Right lung (tissue), 10 donors: ENCODE measurements at places on chromosomes 2 and 18.

DNA sequence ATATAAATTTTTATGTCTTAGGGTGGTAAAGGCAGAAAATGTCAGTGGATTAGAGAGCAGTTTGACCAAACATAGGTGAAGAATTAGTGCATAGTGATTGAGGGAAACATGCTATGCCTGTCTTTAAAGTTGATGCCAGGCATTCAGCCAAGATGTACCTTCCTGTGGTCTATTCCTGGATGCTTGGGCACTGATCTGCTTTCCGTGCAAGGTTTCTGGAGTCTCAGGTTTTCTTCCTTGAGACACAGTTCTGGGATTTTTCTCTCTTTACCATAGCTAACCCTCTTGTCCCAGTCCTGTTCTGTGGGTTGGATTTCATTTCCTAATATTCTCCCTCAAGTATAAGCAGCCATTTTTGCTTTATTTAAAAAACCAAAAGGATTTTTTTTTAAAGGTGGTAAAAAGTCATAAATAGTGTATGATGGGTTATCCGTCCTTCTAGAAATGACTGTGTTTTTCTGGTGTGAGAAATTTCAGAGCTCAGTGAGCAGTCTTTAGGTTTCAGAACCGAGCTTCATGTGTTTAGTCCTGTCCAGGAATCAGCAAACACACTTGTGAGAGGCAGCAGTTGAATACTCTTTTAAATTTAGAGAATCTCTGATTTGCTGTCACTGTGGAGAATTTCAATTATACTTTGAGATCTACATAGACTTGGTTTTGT, 43.0 kb upstream of the CYBRD1 start:
- DNase-seq, result no peak

- DNase-seq, result no peak
Measured at GRCh38 chr2:224807153-224807964, 91.2 kb upstream of the CCDC195 start.

DNA sequence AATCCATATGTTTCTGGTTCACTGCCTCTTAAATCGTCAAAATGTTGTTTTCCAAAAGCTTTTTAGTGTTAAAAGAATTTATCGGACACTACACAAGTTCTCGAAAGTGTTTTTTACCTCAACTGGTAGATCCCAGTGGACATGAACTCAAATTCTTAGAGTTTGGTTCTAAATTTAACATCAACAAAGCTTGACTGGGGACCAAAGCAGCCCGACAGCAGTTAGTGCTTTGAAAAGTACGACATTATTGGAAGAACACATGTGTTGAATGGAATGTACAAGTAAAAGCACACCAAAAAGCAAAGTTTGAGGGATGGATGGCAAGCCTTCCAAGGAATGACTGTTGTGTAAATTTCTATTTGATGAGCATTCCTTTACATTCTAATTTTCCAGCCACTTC, 803.9 kb upstream of the POU3F3 start:
- DNase-seq, result no peak

DNA sequence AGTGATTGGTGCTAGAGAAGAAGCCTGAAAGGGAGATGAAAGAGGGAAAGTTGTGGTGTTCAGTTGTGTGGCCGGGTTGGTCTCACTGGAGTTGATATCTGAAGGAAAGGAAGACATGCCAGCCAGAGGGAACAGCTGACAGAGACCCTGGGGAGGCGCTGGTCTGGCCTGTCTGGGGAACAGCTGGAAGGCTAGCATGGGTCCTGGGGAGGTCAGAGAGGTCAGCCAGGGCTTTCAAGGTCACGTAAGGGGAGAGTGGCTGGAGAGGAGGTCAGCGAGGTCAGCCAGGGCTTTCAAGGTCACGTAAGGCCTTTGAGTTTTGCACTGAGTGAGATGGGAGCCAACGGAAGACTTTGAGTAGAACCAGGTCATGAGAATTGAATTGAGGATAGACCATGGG, 11.0 kb downstream of the DYSF start:
- DNase-seq, result no peak

DNA sequence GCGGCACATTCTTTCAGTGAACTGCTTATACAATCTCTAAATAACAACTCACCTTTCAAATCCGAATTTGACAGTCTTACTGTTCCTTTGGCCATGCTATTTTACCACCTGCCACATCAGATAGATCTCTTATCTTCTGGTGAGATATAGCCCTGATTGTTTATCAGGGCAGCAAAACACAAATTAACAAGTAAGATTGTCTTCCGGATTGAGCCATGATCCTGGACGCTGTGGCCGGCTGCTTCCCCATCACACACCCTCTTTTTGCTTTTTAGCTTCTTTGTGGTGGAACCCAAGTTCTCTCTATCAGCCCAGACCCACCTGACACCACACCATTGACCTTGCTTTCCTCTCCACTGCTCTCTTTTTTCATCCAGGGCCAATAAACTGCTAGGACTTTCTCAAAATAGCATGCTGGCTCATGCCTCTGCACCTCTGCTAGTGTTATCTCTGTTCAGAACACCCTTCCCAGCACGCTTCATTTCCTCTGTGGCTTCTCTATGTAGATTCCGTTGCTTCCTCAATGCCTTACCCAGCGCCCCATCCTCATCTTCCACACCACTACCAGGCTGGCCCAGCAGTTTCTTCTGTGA, 111.8 kb upstream of the CNTNAP5 start:
- no peak for DNase-seq

- DNase-seq, result no peak
Measured at GRCh38 chr18:57004366-57005121, 142.3 kb upstream of the BOD1L2 start.

DNA sequence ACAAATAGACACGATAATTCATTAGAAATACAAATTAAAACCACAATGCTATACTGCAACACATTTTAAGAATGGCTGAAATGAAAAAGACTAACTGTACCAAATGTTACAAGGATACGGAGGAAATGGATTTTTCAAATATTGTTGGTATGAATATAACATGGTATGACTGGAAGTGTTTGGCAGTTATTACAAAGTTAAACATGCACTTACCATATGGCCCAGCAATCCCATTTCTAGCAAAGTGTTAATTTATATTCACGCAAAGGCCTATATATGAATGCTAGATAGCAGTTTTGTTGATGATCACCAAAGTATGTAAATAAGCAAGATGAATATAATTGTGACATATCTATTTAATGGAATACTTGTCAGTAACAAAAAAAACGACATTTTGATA, 497.8 kb upstream of the FSIP2 start:
- DNase-seq, result no peak

- DNase-seq, result no peak
Measured at GRCh38 chr2:118686346-118686745, 161.1 kb downstream of the EN1 start.

DNA sequence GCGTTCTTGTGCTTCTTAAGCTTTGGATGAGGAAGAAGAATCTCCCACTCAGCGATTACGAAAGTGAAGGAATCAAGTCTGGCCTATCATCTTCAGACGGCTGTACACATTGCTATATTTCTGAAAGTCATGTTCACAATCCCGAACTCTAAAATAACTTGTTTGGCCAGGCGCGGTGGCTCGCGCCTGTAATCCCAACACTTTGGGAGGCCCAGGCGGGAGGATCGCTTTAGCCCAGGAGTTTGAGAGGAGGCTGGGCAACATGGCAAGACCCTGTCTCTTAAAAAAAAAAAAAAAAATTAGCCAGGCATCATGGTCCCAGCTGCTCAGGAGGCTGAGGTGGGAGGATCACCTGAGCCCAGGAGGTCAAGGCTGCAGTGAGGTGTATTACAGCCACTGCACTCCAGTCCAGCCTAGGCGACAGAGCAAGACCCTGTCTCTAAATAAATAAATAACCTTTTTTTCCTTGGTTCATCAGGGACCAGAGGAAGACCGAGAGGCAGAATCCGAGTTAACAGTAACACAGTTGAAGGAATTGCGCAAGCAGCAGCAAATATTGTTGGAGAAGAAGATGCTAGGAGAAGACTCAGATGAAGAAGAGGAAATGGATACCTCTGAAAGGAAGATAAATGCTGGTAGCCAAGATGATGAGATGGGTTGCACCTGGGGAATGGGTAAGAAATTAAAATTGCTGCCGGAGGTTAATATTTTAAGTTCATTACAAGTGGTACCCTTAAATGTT, 1.1 kb downstream of the SLC4A1AP start:
- no peak for DNase-seq

DNA sequence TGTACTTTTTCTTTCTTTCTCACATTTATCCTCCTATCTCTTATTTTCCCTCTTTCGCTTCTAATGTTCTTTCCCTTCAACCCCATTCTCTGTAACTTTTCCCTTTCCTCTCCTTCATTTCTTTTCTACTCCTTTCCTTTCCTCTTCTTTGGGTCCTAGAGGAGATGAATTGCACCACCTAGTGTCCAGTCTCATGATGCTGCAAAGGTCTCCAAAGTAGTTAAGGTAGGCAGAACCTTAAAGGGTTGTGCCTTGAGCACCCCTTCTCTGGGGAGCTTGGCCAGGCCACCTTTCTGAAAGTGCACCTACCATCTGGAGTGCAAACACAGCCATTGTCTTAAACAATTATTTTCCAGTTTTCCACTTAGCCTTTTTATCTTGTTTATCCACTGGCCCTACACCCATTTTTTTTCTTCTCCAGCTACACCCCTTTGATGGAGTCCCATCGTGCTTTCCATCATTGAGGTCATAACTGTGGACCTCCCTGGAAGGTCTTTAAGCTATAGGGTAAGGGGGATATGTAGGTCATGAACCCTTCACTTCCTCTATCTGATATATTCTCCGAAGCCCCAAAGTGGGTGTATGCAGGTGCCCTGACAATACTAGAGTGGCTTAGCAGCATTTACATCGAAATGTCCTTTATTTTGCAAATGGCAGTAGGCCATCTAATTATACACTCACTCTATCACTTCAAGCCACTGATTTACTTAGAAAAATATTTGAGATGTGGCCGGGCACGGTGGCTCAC, 155.9 kb downstream of the ESCO1 start:
- peak; percentile 30 for DNase-seq
